ENCODE measurements at places on chromosomes 3 and 15. TPM values are rescaled to one million over a fixed set of nuclear protein-coding genes. Genes with fewer than 3 reads are reported as not detected.

Gene ZNF621
- 5.1 TPM for total RNA-seq

DNA sequence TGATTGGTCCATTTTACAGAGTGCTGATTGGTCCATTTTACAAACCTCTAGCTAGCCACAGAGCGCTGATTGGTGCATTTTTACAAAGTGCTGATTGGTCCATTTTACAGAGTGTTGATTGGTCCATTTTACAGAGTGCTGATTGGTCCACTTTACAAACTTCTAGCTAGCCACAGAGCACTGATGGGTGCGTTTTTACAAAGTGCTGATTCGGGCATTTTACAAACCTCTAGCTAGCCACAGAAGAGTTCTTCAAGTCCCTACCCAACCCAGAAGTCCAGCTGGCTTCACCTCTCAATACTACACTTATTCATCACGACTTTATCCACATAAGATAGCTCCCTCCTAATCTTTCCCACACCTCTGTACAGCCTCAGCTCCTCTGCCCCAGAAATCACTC, 899.8 kb downstream of the TUSC7 start:
- DNase-seq = no peak

Gene CDHR4
- not detected for total RNA-seq

GRCh38 chr15:82803793-82804574, 1.9 kb downstream of the FSD2 start:
- no peak for DNase-seq

Gene IMPG2
- under 0.01 TPM for total RNA-seq

GRCh38 chr3:127714866-127715265, 42.1 kb downstream of the ABTB1 start:
- no peak for DNase-seq

Measured in epithelial cell of proximal tubule (primary cell).